ENCODE measurements at places on chromosomes 16 and 17. TPM values are rescaled to one million over a fixed set of nuclear protein-coding genes. Genes with fewer than 3 reads are reported as not detected.

PDK2 gene
- total RNA-seq, result 25.9 TPM

KRTAP4-1 gene
- total RNA-seq, result not detected

FGF11 gene
- total RNA-seq, result not detected

ADAD2 gene
- total RNA-seq, result not detected

GFAP gene
- not detected for total RNA-seq

SLC2A4 gene
- not detected for total RNA-seq

PIMREG gene
- total RNA-seq, result 20.7 TPM

CDH15 gene
- not detected for total RNA-seq

DNA sequence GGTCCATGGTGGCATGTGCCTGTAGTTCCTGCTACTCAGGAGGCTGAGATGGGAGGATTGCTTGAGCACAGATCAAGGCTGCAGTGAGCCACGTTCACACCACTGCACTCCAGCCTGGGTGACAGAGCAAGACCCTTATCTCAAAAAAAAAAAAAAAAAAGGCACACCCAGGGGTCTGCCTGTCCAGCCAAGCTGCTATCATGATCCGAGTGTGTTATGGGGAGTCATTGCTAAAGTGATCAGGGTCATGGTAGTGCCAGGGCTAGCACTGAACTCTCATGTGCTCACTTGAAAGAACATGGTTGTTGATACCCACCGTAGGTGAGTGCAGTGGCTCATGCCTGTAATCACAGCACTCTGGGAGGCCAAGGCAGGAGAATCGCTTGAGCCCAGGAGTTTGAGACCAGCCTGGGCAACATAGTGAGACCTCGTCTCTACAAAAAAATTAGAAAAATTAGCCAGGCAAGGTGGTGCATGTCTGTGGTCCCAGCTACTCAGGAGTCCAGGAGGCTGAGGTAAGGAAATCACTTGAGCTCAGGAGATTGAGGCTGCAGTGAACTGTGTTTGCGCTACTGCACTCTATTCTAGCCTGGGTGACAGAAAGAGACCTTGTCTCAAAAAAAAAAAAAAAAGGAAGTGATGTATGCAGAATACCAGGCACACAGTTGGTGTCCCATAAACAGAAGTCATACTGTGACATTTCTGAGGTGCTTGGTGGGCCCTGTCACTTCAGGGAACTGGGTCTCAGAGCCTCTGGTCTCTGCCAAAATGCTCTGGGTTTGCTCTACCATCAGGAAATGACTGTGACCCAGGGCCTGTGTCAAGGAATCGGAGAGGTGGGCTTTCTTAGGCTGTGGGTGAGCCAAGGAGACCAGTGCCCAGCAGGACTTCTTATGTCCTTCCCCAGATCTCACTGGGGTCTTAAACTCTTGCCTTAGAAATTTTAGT lies 2.2 kb downstream of the PRM1 start:
- no peaks in the 10 kb centered on the region for H3K36me3 ChIP-seq
- no peaks in the 10 kb centered on the region for H3K4me1 ChIP-seq
- DNase-seq, result no peak
- H3K27ac ChIP-seq, result no peak overlapping the region

DNA sequence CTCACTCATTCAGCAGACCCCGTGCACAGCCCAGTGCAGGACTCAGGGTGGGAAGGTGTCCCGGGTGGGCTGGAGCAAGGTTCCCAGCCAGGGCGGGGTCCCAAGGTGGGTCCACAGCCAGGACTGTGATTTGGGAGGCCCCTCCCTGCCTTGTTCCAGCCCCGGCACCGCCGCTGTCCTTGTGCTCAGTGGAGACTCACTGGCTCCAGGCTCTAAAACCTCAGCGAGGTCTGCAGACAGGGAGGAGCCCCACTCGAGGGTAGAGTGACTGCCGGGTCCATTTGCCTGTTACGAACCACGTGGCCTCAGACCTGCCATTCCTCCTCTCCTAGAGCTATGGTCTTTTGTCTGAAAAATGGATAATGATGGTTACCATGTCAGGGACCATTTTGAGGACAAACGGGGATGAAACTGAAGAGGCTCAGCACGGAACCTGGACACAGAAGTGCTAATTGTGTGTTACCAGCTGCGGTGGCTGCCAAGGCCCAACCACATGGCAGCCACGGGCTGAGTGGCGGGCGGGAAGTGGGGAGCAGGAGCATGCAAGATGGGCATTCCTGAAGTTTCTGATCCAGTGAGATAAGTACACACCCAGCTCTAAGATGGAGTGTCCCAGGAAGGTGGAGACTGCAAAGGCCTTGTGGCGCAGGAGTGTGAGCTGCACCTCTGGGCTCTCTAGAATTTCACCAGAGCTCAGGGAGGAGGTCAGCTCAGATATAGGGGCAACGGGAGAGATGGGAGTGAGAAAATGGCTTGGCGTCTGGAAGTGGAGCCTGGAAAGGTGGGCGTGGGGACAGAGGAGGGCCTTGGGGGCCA lies 317.6 kb downstream of the SEC14L1 start:
- no peaks in the 10 kb centered on the region for H3K36me3 ChIP-seq
- no peaks in the 10 kb centered on the region for H3K27me3 ChIP-seq
- DNase-seq, result no peak
- 0 out of 2 replicates have a peak, but pooled peaks cover 2% of the 10 kb centered on the region for H3K4me1 ChIP-seq
- H3K4me3 ChIP-seq, result no peak overlapping the region
- H3K27ac ChIP-seq, result no peak overlapping the region

GRCh38 chr16:22691335-22691734 lies 122.6 kb upstream of the HS3ST2 start:
- DNase-seq, result no peak
- no peak overlapping the region for H3K27ac ChIP-seq
- H3K4me3 ChIP-seq, result no peak overlapping the region
- H3K36me3 ChIP-seq, result no peaks in the 10 kb centered on the region

DNA sequence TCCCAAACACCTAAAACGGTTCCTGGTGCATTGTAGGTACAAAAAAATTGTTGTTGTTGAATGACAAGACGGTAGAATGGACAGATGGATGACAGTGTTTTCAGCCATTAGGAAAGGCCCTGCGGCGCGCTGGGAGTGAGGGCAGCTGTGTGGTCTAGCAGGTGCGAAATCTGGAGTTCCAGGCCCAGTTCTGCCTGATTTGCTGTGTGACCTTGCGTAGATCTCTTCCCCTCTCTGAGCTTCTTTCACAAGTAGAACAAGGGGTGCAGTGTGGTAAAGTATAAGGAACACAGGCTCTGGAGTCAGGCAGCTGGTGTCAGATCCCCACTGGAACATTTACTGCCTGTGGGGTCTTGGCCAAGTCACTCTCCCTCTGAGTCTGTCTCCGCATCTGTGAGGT lies 25.3 kb downstream of the SPNS2 start:
- H3K4me3 ChIP-seq, result no peak overlapping the region
- no peak overlapping the region for H3K27ac ChIP-seq
- no peak for DNase-seq
- H3K27me3 ChIP-seq, result peaks cover 25% of the 10 kb centered on the region
- no peaks in the 10 kb centered on the region for H3K4me1 ChIP-seq
- no peaks in the 10 kb centered on the region for H3K36me3 ChIP-seq

DNA sequence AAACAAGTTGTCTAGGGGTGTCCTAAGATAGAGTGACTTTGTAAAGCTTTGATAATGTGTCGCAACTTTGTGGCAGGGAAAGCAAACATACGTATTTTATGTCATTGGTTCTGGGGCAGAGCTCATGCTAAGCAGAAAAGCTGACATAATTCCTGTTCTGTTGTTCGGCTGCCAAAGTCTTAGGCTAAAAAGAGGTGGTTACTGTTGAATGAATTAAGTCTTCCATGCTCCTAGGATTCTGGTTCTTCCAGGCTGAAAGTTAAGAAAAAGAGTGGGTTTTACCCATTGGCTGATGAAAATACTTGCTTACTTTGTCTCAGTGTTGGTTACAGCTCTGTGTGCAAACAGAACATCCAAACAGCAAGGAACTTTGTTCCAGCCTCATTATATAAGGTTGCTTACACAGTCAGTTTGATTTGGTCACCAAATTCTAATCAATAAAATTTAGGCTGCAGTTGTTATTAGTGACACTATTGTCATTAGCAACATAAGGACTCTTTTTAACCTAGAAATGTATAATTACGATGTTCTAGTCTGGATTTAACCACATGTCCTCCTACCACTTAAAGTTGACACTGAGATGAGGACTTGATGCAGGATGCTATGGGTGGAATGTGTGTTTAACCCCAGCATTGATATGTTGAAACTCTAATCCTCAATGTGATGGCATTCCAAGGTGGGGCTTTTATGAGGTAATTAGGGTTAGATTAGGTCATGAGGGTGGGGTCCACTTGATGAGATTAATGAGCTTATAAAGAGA lies 114.0 kb upstream of the GOT2 start:
- no peak for DNase-seq
- no peak overlapping the region for H3K27ac ChIP-seq
- H3K4me3 ChIP-seq, result no peak overlapping the region
- H3K4me1 ChIP-seq, result no peaks in the 10 kb centered on the region
- no peaks in the 10 kb centered on the region for H3K36me3 ChIP-seq
- H3K27me3 ChIP-seq, result no peaks in the 10 kb centered on the region

- no peak overlapping the region for H3K4me3 ChIP-seq
- H3K27me3 ChIP-seq, result no peaks in the 10 kb centered on the region
- peak; percentile 6 for DNase-seq
- H3K36me3 ChIP-seq, result no peaks in the 10 kb centered on the region
Measured at GRCh38 chr16:74224828-74225612, 71.6 kb upstream of the PSMD7 start.

GRCh38 chr17:33550261-33550660 lies 257.2 kb upstream of the ASIC2 start:
- no peaks in the 10 kb centered on the region for H3K27me3 ChIP-seq
- no peaks in the 10 kb centered on the region for H3K36me3 ChIP-seq
- DNase-seq, result no peak
- H3K27ac ChIP-seq, result no peak overlapping the region
- no peaks in the 10 kb centered on the region for H3K4me1 ChIP-seq

DNA sequence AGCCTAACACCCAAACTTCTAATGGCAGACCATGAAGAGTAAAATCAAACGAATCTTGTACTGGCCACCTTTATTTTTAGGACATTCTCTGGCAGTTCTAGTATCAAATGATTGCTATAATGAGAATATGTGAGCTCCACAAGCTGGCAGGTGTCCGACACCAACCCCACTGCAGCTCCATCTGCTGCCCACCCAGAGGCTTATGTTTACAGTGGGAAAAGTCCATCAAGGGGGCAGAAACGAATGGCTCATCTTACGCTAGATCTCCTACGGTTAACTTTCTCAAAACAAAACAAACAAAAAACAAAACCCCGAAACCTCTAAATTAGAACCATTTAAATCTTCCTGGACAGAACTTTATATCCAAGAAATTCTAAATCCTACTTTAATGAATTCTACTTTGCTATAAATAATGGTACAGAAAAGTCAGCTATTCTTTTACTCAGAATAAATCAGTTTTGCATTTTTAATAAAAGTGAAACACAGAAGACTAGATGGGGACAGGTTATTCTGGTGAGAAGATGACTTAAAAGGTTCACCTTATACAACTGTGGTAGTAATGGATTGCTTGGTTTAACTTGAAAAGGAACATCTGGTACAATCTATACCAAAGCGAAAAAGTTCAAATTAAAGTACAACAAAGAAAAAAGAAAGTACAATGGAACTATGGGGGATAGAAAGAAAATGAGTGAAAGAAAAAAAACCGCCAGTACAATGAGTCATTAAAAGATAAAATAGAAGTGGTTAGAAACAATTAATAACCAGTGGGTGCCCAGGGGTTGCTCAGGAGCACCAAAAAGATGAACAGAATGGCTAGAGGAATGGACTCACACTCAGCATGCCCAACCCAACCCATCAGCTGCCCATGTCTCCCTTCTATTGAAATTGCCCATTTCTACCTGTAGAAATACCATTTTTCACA lies 40.2 kb downstream of the GRB2 start:
- H3K36me3 ChIP-seq, result no peaks in the 10 kb centered on the region
- H3K27ac ChIP-seq, result no peak overlapping the region
- no peak for DNase-seq
- no peaks in the 10 kb centered on the region for H3K27me3 ChIP-seq

GRCh38 chr17:34363183-34363661 lies at the start of gene CCL1:
CCL1 (minus strand) TSS chr17:34363233; CDS start chr17:34363161, 72 bp downstream.
- no peak for DNase-seq
- H3K27ac ChIP-seq, result no peak within 1 kb of the TSS
- no peaks in the 10 kb centered on the region for H3K36me3 ChIP-seq
- H3K27me3 ChIP-seq, result peaks cover 35% of the 10 kb centered on the region

DNA sequence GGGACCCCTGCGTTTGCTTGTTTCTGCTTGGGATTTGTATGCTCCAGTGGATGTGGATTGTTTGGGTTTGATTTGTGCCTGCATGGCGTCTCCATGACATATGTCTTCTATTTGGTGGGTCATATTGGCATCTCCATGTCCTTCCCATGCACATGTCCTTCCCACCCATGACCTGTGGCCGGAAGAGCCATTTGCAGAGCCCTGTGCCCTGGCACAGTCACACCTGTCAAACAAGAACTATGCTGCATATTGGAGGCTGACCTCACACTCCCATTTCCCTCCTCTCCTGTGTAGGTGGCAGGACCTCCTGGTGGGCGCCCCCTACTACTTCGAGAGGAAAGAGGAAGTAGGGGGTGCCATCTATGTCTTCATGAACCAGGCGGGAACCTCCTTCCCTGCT lies 15.8 kb downstream of the ITGA3 start:
- peaks cover 9% of the 10 kb centered on the region for H3K4me1 ChIP-seq
- H3K27me3 ChIP-seq, result no peaks in the 10 kb centered on the region
- peaks cover 79% of the 10 kb centered on the region for H3K36me3 ChIP-seq
- H3K4me3 ChIP-seq, result no peak overlapping the region
- H3K27ac ChIP-seq, result no peak overlapping the region

DNA sequence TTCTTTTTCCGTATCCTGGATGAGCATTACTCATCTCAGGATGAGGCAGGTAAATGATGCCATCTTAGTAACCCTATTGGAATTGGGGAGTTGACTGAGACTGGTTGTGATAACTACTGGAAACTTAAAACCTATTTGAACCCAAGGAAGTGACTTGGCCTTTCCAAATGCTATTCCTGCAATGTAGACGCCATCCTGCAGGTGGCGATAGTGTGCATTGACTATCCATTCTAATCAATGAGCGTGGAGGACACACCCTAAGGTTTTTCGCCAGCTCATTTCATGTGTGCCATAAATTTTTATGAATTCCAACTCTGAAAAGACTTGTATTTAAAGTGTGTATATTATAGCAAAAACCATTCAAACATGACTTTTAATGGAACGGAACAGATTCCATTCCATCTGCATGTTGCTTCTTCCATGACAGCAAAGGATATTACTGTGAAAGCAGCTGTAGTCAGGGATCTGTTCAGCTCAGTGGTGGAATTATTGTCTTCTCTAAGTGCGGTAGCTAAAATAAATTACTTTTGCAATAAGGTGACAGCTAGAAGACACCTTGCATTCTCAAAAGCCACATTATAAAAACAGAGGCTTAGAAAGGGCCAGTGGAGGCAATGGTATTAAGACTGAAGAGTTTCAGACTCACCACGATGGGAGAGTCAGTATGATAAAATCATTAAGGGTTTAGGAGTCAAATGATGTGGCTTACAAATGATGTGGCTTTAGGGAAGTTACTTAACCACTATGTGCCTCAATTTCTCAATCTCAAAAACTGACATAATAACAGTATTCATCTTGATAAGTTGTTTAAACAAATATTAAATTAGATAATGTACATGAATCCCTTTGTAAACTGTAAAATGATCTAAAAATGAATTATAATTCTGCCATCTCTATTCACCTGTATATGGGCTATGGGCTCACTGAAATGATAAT lies 55.5 kb downstream of the SYT17 start:
- no peaks in the 10 kb centered on the region for H3K36me3 ChIP-seq
- no peaks in the 10 kb centered on the region for H3K27me3 ChIP-seq
- no peak overlapping the region for H3K4me3 ChIP-seq
- no peak overlapping the region for H3K27ac ChIP-seq
- H3K4me1 ChIP-seq, result no peaks in the 10 kb centered on the region

GRCh38 chr16:48535831-48536613 lies 74.0 kb downstream of the N4BP1 start:
- peaks cover 28% of the 10 kb centered on the region for H3K4me1 ChIP-seq
- H3K36me3 ChIP-seq, result no peaks in the 10 kb centered on the region
- H3K27ac ChIP-seq, result peak overlapping the region; percentile 76
- H3K27me3 ChIP-seq, result no peaks in the 10 kb centered on the region
